Epithelial cell of proximal tubule (primary cell): ENCODE measurements at places on chromosomes 16 and 17. TPM values are rescaled to one million over a fixed set of nuclear protein-coding genes. Genes with fewer than 3 reads are reported as not detected.

VMP1 gene
- 127 and 232 TPM in 2 replicates for total RNA-seq

- DNase-seq, result no peak
These were observed 19.8 kb upstream of the ZFP90 start for GRCh38 chr16:68519225-68519745.

DNA sequence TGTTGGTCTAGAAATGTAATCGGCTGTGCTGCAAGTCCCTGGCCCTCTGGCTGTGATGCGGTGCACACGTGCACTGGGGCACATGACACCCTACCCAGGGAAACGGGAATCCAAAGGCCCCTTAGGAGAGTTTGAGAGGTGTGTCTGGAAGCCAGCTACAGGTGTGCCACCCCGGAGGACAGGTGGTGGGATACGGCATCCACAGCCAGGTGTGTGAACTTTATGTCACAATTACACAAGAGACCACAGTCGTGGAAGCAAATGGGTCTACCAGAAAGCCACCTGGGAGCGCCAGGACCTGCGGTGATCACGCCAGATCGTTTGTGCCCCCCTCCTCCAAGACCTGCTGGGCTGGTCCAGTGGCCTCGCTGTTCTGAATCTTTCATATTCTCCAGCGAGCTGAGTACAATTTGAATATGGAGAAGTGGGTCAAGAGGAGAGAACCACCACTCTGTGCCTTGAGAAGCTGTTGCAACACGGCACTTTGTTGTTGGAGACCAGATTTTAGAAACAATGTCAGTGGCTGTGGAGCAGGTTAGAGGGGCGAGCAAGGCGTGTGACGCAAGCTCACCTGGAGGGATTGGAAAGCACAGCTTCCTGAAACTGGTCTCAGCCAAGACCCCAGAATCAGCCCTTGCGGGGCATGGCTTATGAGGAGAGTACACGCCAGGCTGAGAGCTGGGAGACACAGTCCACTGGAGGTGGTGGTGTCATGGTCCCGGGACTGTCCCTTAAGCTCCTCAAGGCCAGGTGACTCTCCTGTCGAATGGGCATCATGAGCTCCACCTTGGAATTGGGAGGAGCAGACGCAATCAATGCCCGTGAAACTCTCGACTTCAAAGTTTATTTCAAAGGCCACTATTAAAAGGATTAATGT, 37.4 kb downstream of the COX4I1 start:
- no peak for DNase-seq

RDM1 gene
- 2.8 and 4.0 TPM in 2 replicates for total RNA-seq

- no peak for DNase-seq
These were observed 40.3 kb upstream of the ENPP7 start for GRCh38 chr17:79690466-79690865.

- no peak for DNase-seq
These were observed 700.0 kb downstream of the WWOX start for GRCh38 chr16:78799429-78799828.

ZNF688 gene
- 8.2 and 9.1 TPM in 2 replicates for total RNA-seq

MGAT5B gene
- 1.7 and 7.5 TPM in 2 replicates for total RNA-seq

GRCh38 chr17:49266233-49266632, 35.6 kb upstream of the PHOSPHO1 start:
- DNase-seq, result no peak

DNA sequence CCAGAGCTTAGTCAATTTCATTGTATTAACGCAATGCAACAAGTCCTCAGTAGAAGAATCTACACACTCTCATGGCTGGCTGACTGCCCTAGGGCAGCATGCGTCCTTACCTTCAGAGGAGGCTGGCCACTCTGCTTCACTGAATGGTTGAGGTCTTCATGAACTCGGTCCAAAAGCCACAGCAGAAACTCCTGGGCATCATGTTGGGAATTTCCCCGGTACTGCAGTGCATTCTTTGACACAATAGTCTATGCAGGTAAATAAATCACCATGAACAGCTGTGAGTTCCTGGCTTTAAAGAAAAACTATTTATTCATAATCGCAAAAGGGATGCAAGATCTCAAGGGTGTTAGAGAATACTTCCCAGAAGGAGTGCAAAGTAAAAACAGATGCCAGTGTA, 41.3 kb downstream of the USP31 start:
- DNase-seq, result peak; percentile 62

DNA sequence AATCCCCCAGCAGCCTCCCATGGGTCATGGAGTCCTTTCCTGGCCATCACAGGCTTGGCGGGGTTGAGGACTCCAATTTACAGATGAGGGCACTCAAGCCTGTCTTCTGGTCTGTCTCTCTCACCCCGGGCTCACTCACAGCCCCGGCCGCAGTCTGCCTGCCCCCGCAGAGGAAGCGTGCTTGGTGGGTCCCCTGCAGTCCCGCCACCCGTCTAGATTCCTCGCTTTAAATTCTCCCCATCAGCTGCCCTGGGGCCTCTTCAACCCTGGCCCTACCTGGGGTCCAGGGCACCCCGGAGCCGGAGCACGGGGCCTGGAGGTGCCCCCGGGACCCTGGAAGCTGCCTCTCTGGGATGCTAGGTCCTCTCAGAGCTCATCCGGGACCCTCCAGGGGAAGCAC, 92.9 kb downstream of the ENGASE start:
- DNase-seq, result no peak

DNA sequence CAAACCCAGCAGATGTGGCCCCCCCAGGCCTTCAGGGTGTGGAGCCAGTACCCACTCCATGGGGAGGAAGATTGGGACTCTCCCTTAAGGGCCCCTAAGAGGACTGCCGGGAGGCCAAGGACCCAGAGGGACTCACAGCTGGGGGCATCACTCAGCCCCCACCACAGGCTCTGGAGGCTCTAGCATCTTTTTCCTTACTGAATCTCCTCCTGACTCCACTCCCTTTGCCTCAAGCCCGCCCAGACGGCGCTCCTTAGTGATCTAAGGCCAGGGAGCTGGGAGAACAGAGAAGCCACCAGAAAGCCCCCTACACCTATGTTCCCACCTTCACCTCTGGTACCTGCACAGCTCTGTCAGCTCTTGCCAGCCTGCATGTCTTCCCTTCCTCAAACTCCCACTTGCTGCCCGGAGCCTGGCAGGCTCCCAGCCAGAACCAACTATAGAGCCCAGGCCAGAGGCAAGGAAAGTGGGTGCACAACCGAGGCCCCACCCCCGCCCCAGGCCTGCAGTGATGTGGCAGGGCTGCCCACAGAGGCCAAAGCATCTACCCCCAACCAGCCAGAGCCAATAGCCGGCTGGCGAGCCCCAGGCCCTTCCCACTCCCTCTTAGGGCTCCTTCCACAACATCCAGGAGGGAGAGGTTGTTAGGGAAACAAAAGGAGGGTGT, 22.3 kb upstream of the MPO start:
- DNase-seq, result no peak

- DNase-seq, result no peak
These were observed 27.6 kb upstream of the NXPH3 start for GRCh38 chr17:49548051-49548505.

GRCh38 chr17:16516594-16517051, 24.6 kb upstream of the LRRC75A start:
- peak; percentile 25 for DNase-seq

SNX20 gene
- total RNA-seq, result not detected in 2 replicates

- no peak for DNase-seq
These were observed 592 bp upstream of the NUFIP2 start for GRCh38 chr17:29294580-29294900.

IL17C gene
- 0.17 TPM in 1 of 2 replicates, not detected in the other for total RNA-seq

DNA sequence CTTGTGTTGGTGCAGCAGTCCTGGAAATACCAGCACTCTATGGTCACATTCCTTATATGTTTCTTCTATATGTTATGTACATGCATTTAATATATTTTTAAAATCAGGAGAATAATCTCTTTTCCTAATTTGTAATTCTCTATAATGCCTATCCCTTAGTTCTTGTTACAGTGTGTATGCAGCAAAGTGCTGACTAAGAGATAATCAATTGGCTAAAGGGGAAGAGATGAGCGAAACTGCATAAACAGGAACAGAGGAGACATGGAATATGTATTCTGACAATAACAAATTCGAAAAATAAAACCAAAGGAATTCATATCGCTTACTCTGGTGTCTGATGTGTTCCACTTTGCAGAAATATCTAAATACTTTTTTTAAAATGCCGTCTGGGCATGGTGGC, 41.7 kb downstream of the SYNRG start:
- no peak for DNase-seq

DNA sequence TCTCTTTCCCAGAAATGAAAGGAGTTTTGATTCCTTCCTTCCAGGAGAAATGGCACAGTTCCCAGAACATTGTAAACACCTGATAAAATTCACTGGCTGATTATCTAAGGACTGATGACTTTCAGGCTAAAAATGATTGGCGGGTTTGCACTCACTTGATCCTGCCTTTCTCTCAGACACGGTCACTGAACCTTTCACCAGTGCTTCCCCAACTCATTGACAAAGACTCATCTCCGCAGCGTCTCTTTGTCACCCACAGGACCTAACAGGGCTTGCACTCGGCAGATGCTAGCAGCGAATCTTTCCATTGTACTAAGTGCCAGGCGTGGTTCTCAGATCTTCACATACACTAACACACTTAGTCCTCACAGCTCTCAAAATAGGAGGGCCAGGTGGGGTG, 7.3 kb upstream of the DHRS7C start:
- DNase-seq, result no peak

CSF3 gene
- total RNA-seq, result not detected in 2 replicates

DNA sequence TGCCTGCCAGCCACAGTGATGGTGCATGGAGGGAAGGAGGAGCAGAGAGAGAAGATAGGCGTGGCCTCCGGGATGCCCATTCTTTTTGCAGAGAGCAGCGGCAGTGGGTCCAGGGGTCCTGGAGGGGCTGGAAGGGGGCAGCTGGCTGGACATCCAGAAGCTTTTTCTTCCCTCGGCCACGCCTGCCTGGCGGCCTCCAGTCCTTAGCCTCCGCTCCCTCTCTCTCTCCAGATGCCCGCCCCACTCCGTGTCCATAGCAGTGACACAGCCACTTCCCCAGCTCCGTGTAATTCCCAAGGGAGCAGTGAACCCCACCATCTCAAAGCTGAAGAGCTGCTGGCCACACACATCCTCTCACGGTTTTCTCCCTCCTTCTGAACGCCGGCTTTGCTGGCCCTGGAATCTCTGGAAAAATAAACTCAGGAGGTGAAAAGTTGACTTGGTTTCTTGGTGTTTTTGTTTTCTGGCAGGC, 26.3 kb upstream of the CDC42EP4 start:
- no peak for DNase-seq

DNA sequence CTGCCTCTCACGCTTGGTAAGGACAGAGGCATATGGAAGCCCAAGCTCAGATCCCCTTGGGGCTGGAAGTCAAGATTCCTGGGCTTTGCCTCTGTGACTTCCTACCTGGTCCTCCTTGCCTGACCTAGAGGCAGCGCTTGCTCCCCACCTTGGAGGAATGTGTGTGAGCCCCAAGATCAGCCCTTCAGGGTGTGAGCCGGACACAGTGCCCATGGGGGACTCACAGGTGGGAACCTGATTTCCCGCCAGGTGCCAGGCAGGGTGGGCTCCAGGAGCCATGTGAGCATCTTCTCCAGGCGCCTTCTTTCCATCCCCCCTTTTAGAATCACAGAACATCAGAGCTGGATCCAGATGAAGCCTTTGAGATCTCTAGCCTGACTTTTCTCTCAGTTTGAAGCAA, 10.2 kb downstream of the CD300LG start:
- no peak for DNase-seq

DNA sequence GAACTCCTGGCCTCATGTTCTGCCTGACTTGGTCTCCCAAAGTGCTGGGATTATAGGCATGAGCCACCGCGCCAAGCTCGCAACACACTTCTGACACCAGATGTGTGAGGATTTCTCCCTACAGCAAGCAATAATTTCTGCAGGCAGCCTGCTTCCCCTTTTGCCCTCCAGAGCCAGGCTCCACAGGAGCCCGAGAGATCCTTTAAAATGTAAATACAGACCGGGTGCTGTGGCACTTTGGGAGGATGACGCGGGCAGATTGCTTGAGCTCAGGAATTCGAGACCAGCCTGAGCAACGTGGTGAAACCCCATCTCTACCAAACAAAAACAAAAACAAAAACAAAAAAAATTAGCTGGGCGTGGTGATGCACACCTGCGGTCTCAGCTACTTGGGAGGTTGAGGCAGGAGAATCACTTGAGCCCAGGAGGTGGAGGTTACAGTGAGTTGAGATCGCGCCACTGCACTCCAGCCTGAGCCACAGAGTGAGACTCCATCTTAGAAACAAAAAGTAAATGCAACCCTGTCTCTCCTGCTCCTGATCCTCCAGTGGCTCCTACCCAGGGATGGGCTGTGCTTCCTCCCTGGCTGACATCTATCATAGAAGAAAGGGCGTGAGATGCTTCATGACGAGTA, 14.7 kb downstream of the C16orf96 start:
- DNase-seq, result no peak

CAPNS2 gene
- total RNA-seq, result not detected in 2 replicates

GRCh38 chr17:14739656-14740431, 439.0 kb downstream of the HS3ST3B1 start:
- no peak for DNase-seq

TBC1D3I gene
- not detected in 2 replicates for total RNA-seq

DNAAF8 gene
- 2.0 TPM in 1 of 2 replicates, not detected in the other for total RNA-seq

DNA sequence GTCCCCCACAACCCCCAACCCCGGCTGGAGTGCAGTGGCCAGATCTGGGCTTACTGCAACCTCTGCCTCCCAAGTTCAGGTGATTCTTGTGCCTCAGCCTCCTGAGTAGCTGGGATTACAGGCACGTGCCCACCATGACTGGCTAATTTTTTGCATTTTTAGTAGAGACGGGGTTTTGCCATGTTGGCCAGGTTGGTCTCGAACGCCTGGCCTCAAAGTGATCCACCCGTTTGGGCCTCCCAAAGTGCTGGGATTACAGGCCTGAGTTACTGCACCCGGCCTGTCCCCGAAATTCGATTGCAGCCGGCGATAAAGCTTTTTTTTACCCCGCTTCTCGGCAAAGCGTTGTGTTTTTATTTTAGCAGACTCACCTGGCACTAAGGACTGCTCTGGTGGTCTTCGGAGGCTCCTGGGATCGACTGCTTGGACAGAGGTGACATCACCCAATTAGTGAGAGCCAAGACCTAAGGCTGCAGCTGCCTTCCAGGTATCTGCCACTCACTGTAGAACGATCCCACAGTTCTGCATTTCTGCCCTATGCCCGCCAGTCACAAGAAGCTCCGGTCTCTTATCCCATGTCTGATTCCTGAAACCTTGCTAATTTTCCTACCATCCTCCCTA, 82.2 kb upstream of the ARL4D start:
- no peak for DNase-seq

NEUROD2 gene
- total RNA-seq, result not detected in 2 replicates

- DNase-seq, result no peak
These were observed 32.8 kb upstream of the NUDT16L1 start for GRCh38 chr16:4660454-4661007.

METRNL gene
- total RNA-seq, result 11.9 and 12.3 TPM in 2 replicates

GRCh38 chr17:17917394-17917793, 54.8 kb downstream of the TOM1L2 start:
- DNase-seq, result no peak

DNA sequence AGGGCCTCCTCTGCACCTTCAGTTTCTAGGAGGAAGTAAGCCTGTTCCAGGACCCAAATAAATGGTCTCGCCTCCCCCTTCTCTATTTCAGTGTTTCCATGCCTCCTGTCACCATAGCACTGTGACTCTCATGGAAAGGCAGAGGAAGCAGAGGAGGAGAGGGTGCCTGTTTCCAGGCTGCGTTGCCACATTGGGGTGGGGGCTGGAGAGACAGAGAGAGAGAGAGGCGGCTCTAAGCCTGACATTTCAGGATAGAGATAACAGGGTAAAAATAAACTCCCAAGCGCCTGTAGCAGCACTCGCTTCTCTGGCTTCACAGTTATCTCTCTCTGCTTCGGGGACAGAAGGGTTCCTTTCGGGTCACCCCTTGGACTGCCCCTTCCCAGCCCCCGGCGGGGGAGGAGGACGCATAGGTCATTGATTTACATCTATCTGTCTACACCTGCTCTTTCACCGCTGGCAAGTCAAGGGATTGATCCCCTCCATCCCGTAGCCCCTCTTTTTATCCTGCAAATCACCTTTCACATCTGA, 71.2 kb upstream of the MRTFB start:
- no peak for DNase-seq

CA10 gene
- under 0.01 and 0.58 TPM in 2 replicates for total RNA-seq
